GM04503 (cell line): ENCODE measurements at places on chromosomes 7 and 10.

DNA sequence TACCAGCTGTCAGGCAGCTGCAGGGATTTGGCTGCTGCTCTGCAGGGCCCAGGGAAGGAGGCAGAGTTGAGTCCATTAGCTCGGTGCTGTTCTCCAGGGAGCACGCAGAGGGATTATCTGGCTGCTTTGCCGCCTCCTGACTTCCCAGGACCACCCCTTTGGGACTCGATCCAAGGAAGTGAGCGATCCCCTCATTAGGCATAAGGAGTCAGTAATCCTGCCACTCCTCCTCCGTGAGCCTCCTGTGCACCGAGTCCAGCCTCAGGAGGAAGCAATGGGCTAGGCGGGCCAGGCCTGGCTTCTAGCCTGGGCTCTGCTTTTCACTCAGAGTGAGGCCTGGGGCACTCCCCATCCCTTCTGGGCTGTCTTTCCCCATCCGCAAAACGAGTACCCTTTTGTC is 417.9 kb downstream of the RPS24 start:
- DNase-seq = no peak

GRCh38 chr10:62025134-62025794 is 123.8 kb downstream of the ARID5B start:
- DNase-seq = no peak

DNA sequence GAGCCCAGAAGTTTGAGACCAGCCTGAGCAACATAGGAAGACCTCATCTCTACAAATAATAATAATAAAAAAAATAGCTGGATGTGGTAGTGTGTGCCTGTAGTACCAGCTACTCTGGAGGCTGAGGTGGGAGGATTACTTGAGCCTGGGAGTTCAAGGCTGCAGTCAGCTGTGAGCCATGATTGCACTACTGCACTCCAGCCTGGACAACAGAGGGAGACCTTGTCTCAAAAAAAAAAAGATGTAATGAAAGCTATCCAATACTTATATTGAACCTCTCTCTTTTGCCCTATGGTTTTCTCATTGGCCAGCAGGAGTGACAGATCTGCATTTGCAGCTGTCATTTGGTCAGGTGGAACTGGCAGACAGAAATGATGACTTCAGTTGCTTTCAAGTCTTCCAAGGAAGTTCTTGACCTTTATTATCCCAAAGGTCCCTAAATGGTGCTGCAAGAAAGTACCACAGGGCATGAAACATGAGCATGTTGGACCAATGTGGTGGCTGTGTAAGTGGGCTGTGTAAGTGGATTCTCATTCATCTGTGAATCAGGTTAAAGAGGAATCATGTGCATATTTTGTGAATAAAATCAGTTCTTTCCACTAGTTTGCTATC is 99.4 kb downstream of the CALD1 start:
- DNase-seq = no peak

DNA sequence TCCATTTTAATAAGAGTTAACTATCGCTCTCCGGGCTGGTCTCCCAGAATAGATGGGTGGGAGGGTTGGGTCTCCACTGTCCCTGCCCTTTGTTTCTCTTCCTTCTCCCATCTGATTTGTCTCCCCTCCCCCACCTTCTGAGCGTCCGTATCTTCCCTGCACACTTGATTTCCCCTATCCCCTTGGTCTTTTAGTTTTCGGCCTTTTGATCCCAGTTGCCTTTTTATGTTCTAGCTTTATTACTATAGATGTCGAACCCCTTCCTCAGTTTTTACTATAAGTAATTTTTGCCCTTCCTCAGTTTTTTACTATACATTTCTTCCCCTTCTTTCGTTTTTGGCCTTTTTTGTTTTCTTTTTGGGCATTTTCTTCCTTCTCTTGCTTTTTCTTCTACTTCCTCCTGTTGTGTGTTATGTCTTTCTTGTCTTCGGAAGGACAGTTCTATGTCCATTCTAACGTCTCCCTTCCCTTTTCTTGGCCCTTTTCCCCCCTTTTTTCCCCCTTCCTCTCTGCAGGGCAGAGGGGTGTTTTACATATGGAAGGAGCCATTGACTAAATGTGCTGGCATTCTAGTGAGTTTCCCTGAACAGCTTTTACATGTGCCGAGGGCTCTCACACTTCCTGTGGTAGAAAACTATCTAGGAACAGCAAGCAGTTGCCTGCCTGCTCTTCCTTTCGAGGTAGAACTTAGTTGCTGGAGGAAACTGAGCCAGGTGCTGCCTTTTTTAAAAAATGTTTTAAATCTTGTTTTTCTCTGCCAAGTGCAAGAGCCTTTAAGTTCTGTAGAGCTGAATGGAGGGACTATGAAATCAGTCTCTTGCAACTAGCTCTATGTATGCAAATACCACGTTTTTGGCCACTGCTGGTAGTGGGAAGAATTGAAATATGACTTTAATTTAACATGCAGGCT is 2.8 kb downstream of the TET1 start:
- no peak for DNase-seq

GRCh38 chr7:2128601-2129322 is 104.0 kb downstream of the MAD1L1 start:
- DNase-seq = no peak

DNA sequence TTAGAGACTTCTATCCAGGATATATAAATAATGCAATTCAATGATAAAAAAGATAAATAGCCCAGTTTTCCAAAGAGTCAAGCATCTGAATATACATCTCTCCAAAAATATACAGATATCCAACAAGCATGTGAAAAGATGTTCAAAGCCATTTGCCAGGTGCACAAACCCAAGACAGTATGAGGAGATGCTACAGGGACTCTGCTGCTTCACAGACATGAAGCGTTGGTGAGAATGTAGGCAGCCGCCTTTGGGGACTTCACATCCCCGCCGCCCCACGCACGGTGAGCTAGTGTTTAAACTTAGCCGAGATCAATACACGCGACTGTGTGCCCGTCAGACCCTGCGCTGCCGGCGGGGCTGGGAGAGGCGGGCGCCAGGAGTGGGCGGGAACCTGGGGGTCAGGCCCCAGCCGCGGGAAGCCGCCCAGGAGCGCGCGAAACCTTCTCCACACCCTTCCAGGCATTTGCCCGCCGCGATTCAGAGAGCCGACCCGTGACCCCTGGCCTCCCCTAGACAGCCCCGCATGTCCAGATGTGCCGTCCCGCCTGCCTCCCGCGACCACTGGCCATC is 927 bp upstream of the ALOX5 start:
- DNase-seq = no peak

DNA sequence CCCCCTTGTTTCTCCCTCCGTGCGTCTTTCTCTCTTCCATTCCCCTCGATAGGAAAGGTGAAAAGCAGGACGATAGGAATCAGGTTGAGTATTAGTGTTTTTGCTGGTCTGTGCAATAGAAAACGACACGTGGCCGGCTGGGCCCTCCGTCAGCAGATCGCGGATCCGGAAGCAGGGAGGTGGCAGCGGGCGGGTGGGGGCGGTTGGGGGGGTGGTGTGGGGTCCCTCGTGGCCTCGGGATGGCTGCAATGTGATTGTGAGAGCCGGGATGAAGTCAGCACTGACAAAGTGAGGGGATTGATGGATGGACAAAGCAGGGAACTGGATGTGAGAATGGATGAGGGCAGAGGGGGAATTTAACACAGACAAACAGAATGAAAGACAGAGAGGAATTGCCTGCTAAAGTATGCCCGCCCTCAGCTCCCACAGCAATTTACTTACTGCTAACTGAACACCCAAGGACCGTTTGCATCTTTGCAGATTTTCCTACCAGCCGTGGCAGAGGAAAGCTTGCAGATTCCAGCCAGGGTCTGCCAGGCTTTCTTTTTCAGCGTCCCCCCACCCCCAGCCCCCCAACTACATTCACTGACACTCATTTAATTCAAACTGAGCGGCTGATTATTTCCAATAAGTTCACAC is 280.9 kb downstream of the LRMDA start:
- DNase-seq = no peak

DNA sequence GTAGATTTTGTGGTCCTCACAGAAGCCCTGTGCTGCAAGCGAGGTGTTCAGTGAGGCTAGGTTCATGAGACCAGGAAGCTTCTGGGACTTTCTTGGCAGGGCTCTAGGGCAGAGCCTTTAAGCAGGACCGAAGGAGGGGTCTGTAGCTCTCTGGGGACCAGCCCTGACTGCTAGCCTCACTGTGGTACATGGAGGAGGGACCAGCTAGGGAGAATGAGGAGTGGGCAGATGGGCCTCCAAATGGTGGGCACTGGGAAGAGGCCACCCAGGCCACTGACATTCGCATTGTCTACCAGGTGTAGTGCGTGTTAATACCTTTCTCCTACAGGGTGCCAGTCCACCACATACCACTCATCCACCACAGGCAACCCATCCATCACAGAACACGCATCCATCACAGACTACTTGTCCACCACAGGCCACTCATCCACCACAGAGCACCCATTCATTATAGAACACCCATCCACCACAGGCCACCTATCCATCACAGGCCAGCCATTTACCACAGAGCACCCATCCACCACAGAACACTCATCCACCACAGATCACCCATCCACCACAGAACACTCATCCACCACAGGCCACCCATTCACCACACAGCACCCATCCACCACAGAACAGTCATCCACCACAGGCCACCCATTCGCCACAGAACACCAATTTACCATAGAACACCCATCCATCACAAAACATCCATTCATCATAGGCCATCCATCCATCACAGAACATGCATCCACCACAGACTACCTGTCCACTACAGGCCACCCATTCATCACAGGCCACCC is 31.6 kb upstream of the ZNF488 start:
- no peak for DNase-seq

DNA sequence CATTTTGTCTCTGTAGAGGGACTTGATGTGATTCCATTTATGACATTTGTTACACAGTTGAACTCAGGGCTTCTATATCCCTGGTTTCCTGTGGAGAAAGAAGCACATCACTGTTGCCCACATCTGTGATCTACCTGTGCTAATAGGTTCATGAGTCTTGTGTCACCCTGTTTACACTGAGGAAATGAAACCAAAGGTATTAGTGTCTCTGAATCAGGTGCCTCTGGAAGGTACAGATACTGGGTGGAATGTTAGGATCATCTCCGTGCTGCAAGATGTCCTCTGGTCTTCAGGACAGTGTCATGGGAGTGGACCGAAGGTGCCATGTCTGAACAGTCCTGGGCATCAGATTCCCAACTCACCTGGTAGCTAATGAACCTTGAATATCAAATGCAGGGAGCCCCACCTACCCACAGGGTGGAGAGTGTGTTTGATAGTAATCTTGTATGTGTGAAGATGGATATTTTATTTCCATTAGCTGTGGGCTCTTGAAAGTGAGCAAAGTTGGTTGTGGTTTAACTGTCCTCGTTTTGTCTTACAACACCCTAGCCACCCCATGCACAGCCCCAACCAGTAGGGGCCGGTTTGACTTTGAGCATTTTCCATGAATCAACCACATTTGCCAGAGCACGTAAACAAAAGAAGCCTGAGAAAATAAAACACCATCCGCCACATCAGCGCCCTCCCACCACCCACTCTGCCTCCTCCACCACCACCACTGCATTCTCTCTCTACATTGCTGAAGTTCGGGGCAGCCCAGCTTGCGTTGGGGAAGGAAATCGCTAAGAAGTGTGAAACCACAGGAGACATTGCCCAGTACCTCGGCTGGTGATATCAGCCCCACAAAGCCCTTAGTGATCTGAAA is 40.7 kb downstream of the TARP start:
- DNase-seq = no peak

- DNase-seq = peak; percentile 61
Measured at GRCh38 chr7:39733881-39734632, 110.7 kb downstream of the RALA start.

GRCh38 chr7:76225379-76225778 is 23.7 kb downstream of the SRRM3 start:
- no peak for DNase-seq

DNA sequence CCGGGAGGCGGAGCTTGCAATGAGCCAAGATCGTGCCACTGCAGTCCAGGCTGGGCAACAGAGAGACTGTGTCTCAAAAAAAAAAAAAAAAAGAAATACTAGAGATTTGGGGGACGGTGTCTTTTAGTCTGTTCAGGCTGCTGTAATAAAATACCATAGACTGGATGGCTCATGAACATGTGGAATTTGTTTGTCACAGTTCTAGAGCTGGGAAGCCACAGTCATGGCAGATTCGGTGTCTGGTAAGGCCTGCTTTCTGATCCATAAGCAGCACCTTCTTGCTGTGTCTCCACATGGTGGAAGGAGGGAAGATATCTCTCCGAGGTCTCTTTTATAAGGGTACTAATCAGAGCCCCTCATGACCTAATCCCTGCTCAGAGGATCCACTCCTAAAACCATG is 102.7 kb upstream of the MKLN1 start:
- no peak for DNase-seq

- DNase-seq = no peak
Measured at GRCh38 chr10:130232166-130233034, 96.2 kb downstream of the GLRX3 start.

- DNase-seq = no peak
Measured at GRCh38 chr7:17472518-17472917, 174.1 kb downstream of the AHR start.

GRCh38 chr7:29598613-29599012 is 35.0 kb downstream of the PRR15 start:
- DNase-seq = no peak

GRCh38 chr10:96666741-96667140 is 53.6 kb downstream of the PIK3AP1 start:
- no peak for DNase-seq

- DNase-seq = no peak
Measured at GRCh38 chr7:18020138-18020715, 7.4 kb downstream of the PRPS1L1 start.

GRCh38 chr7:73865738-73866445 is 4.9 kb downstream of the TMEM270 start:
- DNase-seq = no peak

DNA sequence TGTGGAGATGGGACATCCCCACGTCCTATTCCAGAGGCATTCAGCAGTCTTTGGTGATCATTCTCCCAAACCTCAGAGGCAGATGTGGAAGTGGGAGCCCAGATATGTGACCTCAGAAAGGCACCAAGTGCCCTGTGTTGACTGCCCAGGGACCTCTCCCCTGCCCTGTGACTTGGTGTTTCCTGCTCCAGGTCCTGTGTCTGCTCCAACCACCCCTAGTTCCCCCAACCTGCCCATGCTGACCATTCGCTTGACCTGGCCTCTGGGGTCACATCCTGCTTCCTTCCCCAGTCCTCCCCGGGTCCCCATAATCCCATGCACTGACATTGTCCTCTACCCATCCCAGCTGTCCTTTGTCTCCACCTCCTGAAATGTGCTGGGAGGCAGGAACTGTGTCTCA is 7.6 kb downstream of the CYP26A1 start:
- DNase-seq = no peak

DNA sequence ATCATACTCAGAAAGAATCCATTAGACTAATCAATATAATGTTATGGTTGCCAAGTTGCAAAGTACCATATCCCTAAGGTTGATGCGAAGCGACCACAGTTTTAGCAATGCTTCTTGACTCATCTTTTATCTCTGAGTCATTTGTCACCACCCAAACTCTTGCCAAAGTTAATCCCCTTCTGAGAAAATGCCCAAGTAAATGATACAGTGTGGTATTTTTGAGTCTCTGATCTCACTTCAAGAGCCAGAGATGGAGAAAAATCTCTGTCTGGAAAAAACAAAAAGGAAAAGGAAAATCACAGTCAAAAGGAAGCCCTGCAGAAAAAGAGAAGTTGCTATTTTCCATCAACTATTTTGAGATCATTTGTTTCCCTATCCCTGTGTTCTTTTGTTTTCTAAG is 26.7 kb upstream of the OTUD1 start:
- no peak for DNase-seq
